ENCODE measurements at places on chromosomes 13 and 19. TPM values are rescaled to one million over a fixed set of nuclear protein-coding genes. Genes with fewer than 3 reads are reported as not detected.

DNA sequence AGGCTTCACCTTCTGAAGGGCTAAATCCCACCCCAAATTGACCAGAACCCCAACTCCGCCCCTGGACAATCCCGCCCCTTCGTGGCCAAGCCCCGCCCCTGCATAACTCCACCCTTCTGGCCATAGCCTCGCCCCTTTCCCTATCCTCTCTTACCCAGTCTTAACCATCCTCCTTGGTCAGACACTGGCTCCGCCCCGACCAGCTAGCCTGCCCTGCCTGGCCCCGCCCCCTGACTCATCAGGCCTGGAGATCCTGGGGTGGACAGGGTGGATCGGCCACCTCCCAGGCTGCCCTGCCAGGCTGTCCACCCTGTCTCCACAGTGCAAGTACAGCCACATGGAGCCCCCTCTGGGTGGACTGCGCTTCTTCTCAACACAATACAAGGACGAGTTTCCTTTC, 8.0 kb upstream of the ZNF358 start:
- DNase-seq = no peak
- no peak overlapping the region for H3K27ac ChIP-seq
- peaks cover 22% of the 10 kb centered on the region for H3K27me3 ChIP-seq

- no peak overlapping the region for H3K27ac ChIP-seq
- DNase-seq = no peak
- no peak overlapping the region for H3K4me3 ChIP-seq
- no peaks in the 10 kb centered on the region for H3K27me3 ChIP-seq
- no peaks in the 10 kb centered on the region for H3K36me3 ChIP-seq
Measured at GRCh38 chr13:59879281-59879680, 284.4 kb downstream of the DIAPH3 start.

- H3K27ac ChIP-seq = peak overlapping the region; percentile 75
- peaks cover 7% of the 10 kb centered on the region for H3K36me3 ChIP-seq
- H3K4me3 ChIP-seq = no peak overlapping the region
Measured at GRCh38 chr19:55486971-55487923, 989 bp upstream of the SSC5D start.

DNA sequence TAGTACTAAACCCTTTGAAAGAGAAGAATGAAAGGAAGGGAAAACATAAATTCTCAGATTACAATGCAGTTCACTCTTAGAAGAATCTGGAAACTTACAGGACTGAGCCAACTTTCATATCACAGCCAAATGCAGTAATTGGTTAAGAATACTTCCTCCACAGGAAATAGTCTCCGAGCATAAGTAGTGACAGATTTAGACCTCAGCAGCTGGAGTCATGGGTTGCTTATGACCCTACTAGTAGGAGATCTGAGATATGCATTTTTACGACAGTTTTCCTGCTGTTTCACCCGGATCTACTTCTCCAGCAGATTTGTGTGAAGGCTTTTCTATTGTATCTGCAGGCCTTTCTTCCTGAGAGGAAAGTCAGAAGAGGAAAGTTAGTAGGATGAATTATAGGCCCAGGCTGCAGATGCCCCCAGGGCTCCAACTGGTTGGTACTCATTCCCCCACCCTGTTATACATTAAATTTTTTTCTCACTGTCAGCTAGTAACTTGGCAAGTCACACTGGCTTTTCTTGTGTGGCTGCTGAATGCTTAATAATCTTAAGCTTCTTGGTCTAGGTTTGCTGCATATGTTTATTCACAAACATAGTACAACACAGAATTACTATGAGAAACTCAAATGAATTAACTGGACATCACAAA, 1241.5 kb upstream of the MIR17HG start:
- H3K27me3 ChIP-seq = no peaks in the 10 kb centered on the region
- DNase-seq = no peak
- H3K36me3 ChIP-seq = no peaks in the 10 kb centered on the region
- H3K4me1 ChIP-seq = no peaks in the 10 kb centered on the region
- no peak overlapping the region for H3K4me3 ChIP-seq

GRCh38 chr13:53460796-53461195, 432.2 kb downstream of the OLFM4 start:
- no peak for DNase-seq
- no peaks in the 10 kb centered on the region for H3K27me3 ChIP-seq
- no peaks in the 10 kb centered on the region for H3K36me3 ChIP-seq
- H3K4me3 ChIP-seq = no peak overlapping the region
- no peaks in the 10 kb centered on the region for H3K4me1 ChIP-seq

DNA sequence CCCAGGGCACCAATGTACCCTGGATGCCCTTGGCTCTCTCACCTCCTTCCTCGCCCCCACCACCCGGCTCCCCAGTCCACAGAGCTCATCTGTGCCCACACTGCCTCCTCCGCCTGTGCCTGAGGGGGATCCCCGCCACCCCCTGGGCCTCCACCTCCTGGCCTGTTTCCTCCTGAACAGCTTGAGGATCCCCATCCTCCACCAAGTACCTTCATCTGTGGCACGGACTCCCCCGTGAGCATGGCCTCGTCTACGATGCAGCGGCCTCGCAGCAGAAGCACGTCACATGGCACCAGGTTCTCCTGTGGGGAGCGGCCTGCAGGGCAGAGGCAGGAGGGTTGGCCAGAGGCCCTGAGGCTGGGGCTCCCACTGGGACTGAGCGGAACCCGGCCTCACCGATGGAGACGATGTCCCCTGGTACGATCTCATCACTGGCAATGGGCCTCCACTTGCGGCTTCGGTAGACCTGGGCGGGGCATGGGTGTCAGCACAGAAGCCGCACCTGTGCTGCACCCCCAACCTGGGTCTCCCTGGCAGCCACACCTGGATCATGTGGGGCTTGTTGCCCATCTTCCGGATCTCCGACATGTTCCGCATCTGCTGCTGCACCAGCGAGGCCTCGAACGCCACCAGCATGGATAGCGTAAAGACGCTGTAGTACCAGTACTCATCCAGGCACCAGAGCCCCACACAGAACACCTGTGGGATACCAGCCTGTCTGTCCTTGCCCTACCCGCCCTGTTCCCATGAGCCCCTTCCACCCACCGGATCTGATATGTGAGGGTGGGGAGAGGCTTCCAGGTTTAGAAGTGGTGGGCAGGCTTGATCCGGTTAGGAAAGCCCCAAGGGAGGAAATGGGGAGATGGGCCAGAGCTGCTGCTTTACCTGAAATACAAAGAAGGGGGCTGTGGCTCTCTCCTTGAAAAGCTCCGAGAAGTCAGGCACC, 6.8 kb downstream of the ATP13A1 start:
- peaks cover 6% of the 10 kb centered on the region for H3K4me1 ChIP-seq
- H3K4me3 ChIP-seq = no peak overlapping the region
- no peak overlapping the region for H3K27ac ChIP-seq
- no peaks in the 10 kb centered on the region for H3K27me3 ChIP-seq
- no peak for DNase-seq

GRCh38 chr19:53994811-53995210, 3.4 kb downstream of the CACNG6 start:
- no peak for DNase-seq
- H3K4me1 ChIP-seq = peaks cover 23% of the 10 kb centered on the region
- peak overlapping the region; percentile 97 for H3K27ac ChIP-seq
- H3K4me3 ChIP-seq = no peak overlapping the region

DNA sequence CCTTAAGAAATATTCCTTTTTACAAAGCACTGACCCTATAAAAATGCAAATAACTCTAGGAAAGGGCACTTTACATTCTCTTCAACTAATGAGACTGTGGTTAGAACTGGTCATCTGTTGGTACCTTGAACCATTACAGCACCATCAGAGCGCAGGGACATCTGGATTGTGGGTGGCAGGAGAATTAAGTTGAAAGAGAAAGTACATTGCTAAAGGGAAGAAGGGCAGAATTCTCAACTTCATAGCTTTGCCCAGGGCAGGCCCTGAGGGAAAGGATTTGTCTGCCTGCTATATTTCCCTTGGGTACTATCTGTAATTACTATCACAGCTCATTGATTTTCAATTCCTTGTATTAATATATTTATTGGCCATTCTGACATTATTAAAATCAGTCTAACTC, 196.8 kb downstream of the KLF12 start:
- peaks cover 7% of the 10 kb centered on the region for H3K4me1 ChIP-seq
- H3K4me3 ChIP-seq = no peak overlapping the region
- no peak overlapping the region for H3K27ac ChIP-seq
- no peak for DNase-seq
- H3K27me3 ChIP-seq = no peaks in the 10 kb centered on the region
- H3K36me3 ChIP-seq = no peaks in the 10 kb centered on the region

DNA sequence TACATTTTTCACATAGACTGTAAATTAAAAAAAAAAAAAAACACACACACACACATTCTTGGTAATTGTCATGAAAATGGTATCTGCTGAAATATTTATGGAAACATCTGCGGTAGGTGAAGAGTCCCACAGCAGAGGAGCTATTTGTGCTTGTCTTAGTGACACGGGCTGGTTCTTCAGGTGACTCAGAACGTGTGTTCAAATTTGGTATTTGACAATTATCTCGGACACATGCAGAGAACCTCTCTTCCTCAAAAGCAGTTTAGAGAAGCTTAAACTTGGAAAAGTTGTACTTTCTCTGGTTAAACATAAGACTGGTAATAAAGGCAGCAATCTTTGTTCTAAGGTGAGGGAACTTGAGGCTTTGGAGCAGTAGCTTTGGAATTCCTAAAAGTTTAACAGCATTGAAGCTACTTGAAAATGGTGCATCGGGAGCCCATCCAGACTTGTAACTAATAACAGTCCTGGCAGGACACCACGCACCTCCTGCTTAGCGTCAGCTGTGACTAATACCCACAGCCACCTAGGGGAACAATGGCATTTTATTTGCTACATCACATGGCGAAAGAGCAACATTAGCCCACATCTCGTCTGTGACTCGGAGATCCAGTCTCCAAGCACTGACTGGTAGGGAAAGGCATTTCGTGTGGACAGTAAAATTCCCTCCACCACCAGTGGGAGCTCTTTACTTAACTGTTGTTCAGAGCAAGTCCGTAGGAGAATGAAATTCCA, 1505.1 kb upstream of the SLC10A2 start:
- no peak overlapping the region for H3K27ac ChIP-seq
- peaks cover 6% of the 10 kb centered on the region for H3K4me1 ChIP-seq
- H3K27me3 ChIP-seq = no peaks in the 10 kb centered on the region
- no peaks in the 10 kb centered on the region for H3K36me3 ChIP-seq

DNA sequence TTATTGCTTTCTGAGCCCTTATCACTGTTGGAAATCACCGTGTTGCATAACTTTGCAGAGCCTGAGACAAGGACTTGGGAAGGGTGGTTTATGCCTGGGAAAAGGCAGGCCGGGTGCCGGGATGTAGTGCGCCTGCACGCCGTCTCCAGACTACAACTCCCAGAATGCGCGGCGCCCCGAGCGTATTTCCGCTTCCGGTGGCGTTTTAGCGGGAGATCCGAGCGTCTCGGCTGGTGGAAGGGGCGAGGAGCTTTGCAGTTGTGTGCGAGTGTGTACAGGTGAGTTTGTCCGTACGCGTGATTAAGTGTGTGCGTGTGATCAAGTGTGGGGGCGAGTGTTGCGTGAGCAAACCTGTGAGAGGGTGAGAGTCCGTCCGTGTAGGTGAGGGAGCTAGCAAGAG, 75.4 kb downstream of the PEG3 start:
- H3K36me3 ChIP-seq = no peaks in the 10 kb centered on the region
- H3K27ac ChIP-seq = no peak overlapping the region
- H3K27me3 ChIP-seq = no peaks in the 10 kb centered on the region
- no peak for DNase-seq
- H3K4me3 ChIP-seq = peak overlapping the region; percentile 34

DNA sequence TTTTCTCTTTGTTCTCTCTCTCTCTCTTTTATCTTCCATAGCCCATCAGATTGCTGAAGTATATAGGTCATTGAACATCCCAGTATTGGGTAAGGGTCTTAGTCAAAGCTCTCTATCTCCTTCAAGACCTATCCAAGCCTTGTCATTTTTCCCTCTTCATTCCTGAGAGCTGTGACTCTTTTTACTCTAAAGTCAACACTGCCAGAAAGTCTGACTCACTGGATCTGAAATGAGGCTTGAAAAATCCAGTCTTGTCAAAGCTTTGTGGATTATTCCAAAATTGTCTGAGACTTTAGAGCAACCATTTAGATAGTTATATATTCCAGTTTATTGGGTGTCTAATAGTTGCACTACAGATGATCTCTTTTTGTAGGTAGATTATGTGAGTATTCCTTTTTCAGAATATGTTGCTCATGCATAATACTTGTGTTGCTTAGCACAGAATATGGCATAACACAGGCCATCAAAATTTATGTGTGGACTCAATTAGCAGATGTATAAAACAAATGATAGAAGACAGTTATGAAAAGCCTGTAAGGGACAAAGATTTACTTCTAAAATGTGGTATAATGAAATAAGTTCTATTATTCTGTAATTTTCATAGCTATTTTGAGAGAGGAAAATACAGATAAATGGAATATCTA, 389.3 kb upstream of the PCDH9 start:
- H3K36me3 ChIP-seq = no peaks in the 10 kb centered on the region
- H3K4me1 ChIP-seq = no peaks in the 10 kb centered on the region
- H3K4me3 ChIP-seq = no peak overlapping the region
- no peaks in the 10 kb centered on the region for H3K27me3 ChIP-seq
- H3K27ac ChIP-seq = no peak overlapping the region

DNA sequence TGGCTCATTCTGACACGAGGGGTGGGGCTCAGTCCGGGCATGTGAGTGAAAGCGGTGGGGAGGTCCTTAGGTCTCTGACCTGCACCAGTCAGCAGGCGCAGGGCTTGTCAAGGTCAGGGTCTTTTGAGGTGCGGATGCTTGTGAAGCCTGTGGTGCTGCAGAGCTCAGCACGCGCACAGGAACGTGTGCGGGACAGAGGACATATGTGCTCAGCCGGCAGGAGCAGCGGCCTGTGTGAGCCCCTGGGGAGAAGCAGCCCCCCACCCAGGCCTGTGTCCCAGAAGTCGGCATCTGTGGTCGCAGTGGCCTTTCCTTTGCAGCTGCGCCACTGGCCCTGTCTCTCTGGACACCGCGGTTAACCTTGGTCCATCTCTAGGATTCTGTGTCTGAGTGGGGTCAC, 30.9 kb downstream of the ATP4B start:
- no peak overlapping the region for H3K4me3 ChIP-seq
- DNase-seq = no peak
- H3K36me3 ChIP-seq = no peaks in the 10 kb centered on the region
- H3K4me1 ChIP-seq = no peaks in the 10 kb centered on the region
- no peaks in the 10 kb centered on the region for H3K27me3 ChIP-seq

- no peaks in the 10 kb centered on the region for H3K4me1 ChIP-seq
- no peak overlapping the region for H3K4me3 ChIP-seq
- no peak for DNase-seq
- H3K27me3 ChIP-seq = no peaks in the 10 kb centered on the region
- H3K36me3 ChIP-seq = no peaks in the 10 kb centered on the region
Measured at GRCh38 chr13:87777387-87777786, 106.2 kb downstream of the SLITRK5 start.

GRCh38 chr19:20964798-20965197, 41.7 kb downstream of the ZNF85 start:
- H3K4me3 ChIP-seq = no peak overlapping the region
- no peaks in the 10 kb centered on the region for H3K4me1 ChIP-seq
- no peak overlapping the region for H3K27ac ChIP-seq
- H3K36me3 ChIP-seq = no peaks in the 10 kb centered on the region
- H3K27me3 ChIP-seq = no peaks in the 10 kb centered on the region

- DNase-seq = no peak
- no peak overlapping the region for H3K27ac ChIP-seq
- no peaks in the 10 kb centered on the region for H3K36me3 ChIP-seq
Measured at GRCh38 chr19:5078666-5079065, 109.8 kb downstream of the KDM4B start.

GRCh38 chr13:28408863-28409262, 86.1 kb downstream of the FLT1 start:
- H3K36me3 ChIP-seq = no peaks in the 10 kb centered on the region
- no peaks in the 10 kb centered on the region for H3K27me3 ChIP-seq
- H3K27ac ChIP-seq = peak overlapping the region; percentile 63
- no peak for DNase-seq
- H3K4me1 ChIP-seq = peaks cover 11% of the 10 kb centered on the region

Gene CEACAM5
- total RNA-seq = not detected

Gene LMTK3
- not detected for total RNA-seq

Gene MAST3
- total RNA-seq = 2.0 TPM

Gene DKKL1
- not detected for total RNA-seq

Gene DIRAS1
- not detected for total RNA-seq

Gene OLFM2
- not detected for total RNA-seq
